Hypothalamus (tissue), 51 donors: ENCODE measurements at places on chromosomes 3 and 15.

GRCh38 chr3:136535906-136536305 is 216.3 kb downstream of the STAG1 start:
- DNase-seq = no peak

GRCh38 chr3:195210266-195210973 is 60.5 kb downstream of the XXYLT1 start:
- no peak for DNase-seq

GRCh38 chr15:27272427-27272826 is 301.4 kb downstream of the GABRG3 start:
- DNase-seq = no peak

DNA sequence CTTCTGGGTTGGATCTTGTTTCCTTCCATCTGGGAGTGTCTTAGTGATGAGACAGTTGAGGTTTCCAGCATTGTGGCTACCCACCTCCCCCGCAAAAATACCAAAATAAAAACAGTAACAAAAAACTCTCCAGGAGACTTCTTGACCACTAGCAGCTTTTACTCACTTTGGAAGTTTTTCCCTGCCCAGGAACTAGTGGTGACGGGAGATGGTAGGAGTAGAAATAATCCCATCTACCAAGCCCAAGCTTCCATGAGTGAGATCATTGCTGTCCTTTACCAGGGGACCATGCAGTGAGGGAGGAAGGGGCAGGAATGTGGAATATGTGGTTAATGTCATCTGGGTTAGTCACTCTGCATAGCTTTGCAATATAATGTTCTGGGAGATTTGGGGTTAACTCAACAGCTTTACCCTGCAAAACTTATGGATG is 187.7 kb downstream of the ITPR1 start:
- no peak for DNase-seq

- DNase-seq = no peak
Observed at GRCh38 chr3:13082677-13083076, 9.4 kb upstream of the IQSEC1 start.

DNA sequence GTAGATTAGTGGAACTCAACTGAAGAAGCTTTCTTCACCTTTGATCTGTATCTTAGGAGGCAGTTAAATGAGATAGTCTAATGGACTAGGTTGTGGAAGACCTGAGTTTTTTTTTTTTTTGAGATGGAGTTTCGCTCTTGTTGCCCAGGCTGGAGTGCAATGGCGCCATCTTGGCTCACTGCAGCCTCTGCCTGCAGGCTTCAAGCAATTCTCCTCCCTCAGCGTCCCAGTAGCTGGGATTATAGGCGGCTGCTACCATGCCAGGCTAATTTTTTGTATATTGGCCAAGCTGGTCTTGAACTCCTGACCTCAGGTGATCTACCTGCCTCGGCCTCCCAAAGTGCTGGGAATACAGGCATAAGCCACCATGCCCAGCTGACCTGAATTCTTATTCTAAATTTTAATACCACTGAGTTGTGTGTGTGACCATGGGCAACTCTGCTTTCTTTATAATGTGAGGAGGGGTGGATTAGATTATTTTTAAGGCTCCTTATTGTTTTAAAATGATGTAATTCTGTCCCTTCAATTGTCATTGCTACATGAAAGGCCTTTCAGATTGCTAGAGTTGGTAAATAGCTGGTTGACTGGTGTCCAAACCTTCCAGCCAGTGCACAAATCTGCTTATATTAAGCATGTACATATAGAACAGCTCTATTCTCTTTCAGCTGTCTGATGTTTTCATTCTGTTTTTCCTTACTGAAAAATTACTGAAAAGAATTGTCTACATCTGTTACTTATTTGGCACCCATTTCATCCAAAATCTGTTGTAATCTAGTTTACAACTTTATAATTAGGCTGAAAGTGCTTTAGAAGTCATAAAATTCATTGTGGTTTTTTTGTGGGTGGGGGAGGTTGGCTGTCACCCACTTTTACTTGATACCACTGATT is 2.3 kb downstream of the LNP1 start:
- no peak for DNase-seq
